ENCODE measurements at places on chromosomes 1 and 21.

- H3K4me1 ChIP-seq, result no peaks in the 10 kb centered on the region
- H3K36me3 ChIP-seq, result no peaks in the 10 kb centered on the region
- no peak overlapping the region for H3K27ac ChIP-seq
Observed at GRCh38 chr1:155105604-155106011, 22.1 kb upstream of the EFNA1 start.

GRCh38 chr1:19643602-19644394, at the start of gene NBL1:
Gene NBL1, plus strand, starts transcription at chr1:19644311. Its CDS starts 10,720 bp downstream, at chr1:19655031.
- peaks cover 29% of the 10 kb centered on the region for H3K4me1 ChIP-seq
- H3K27ac ChIP-seq, result peak within 1 kb of the TSS; percentile 98
- peaks cover 2% of the 10 kb centered on the region for H3K36me3 ChIP-seq
- peak; percentile 85 for DNase-seq

GRCh38 chr1:208217781-208218180, 26.4 kb downstream of the PLXNA2 start:
- no peak for DNase-seq
- no peak overlapping the region for H3K27ac ChIP-seq
- no peak overlapping the region for H3K4me3 ChIP-seq
- H3K27me3 ChIP-seq, result peaks cover 18% of the 10 kb centered on the region

- peaks cover 12% of the 10 kb centered on the region for H3K36me3 ChIP-seq
- no peaks in the 10 kb centered on the region for H3K27me3 ChIP-seq
- no peak overlapping the region for H3K4me3 ChIP-seq
- H3K4me1 ChIP-seq, result peaks cover 3% of the 10 kb centered on the region
Observed at GRCh38 chr1:58657082-58657481, 42.8 kb downstream of the MYSM1 start.

DNA sequence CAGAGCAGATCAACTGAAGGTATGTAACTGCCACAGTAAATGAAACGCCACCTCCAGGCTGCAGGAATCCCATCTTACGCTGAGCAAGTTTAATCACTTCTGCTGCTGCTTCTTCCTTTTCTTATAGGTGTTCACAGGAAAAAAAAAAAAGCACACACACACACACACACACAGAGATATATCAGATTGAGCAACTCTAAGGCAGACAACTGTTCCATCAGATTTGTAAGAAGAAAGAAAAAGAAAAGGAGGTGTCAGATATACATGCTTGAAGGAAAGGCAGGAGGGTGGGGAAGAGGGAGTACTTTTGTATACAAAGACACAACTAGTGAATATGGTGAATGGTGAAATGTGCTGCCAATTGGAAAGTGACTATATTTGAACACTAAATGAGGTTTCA, 28.6 kb downstream of the DSTYK start:
- peak overlapping the region; percentile 80 for H3K27ac ChIP-seq
- H3K4me1 ChIP-seq, result peaks cover 56% of the 10 kb centered on the region
- H3K4me3 ChIP-seq, result peak overlapping the region; percentile 57
- no peak for DNase-seq

DNA sequence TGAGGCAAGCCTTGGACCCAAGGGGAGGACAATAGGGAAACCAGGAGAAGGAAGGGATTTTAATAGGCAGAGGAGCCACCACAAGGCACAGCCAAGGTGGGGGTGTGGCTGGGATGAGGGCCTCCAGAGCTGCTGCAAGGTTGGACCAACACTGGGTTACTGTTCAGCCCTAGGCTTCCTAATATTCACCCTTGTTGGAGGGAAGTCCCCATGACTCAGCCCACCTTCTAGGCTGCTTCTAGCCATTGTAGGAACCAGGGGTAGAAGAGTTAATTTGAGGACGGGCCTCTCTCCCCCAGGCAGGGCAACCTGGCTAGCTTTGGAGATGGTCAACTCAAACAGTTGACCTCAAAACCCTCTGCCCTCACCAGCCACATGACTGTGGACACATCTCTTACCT, 59.5 kb downstream of the KCNN3 start:
- H3K27ac ChIP-seq, result no peak overlapping the region
- H3K4me1 ChIP-seq, result peaks cover 16% of the 10 kb centered on the region
- H3K27me3 ChIP-seq, result peaks cover 10% of the 10 kb centered on the region
- no peak for DNase-seq

DNA sequence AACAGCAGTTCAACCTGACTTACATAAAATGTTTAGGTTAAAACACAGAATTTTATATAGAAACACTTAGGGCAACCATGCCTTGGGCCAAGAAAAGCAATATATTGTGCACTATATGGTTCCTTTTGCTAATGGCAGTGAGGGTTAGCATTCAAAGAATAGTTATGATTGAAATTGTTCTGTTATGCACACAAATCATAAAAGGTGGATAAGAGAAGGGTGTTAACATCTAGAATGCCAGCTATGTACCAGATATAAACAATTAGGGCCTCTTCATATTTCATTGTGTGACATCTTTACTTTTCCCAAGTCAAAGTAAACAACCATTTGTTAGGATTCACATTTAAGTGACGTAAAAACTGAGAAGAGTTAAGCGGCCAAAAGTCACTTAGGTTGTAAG, 308.0 kb upstream of the B3GALT2 start:
- DNase-seq, result no peak
- no peak overlapping the region for H3K4me3 ChIP-seq
- no peaks in the 10 kb centered on the region for H3K27me3 ChIP-seq

DNA sequence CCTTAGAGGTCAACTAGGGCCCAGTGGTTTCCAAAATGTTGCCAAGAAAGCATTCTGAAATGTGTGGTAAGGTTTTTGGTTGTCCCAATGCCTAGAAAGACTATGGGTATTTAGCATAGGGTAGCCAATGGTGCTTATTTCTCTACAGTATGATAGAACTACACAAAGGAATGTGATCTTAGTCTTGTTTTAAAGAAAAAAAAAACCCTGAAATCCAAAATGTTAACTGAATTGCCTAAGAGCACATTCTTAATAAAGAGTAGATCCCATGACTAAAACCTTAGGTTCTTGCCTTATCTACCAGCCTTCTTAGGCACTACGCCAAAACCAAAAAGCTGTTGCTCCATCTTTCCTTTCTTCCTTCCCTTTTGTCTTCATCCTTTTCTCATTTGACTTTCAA, 428.2 kb downstream of the MRPL39 start:
- no peaks in the 10 kb centered on the region for H3K36me3 ChIP-seq
- DNase-seq, result no peak
- peaks cover 2% of the 10 kb centered on the region for H3K27me3 ChIP-seq
- H3K27ac ChIP-seq, result no peak overlapping the region
- no peaks in the 10 kb centered on the region for H3K4me1 ChIP-seq

Measured in activated naive CD8-positive, alpha-beta T cell treated with anti-CD3 and anti-CD28 coated beads, Interleukin-2, amount 10 ng/mL, durations not matched to agents 7 days and 5 days (primary cell).